Mucosa of gallbladder (tissue), 1 donor: ENCODE measurements at places on chromosomes 6 and 20. TPM values are rescaled to one million over a fixed set of nuclear protein-coding genes. Genes with fewer than 3 reads are reported as not detected.

OPRL1 gene
- total RNA-seq, result 1.7 TPM

GRCh38 chr6:44246663-44247337 is at the start of gene HSP90AB1:
Gene HSP90AB1 (plus strand): TSS chr6:44247101. CDS start chr6:44248630, 1,529 bp downstream.
- peak; percentile 98 for DNase-seq

GRCh38 chr6:108648191-108648590 is 87.5 kb downstream of the FOXO3 start:
- DNase-seq, result no peak

AVP gene
- not detected for total RNA-seq

DNA sequence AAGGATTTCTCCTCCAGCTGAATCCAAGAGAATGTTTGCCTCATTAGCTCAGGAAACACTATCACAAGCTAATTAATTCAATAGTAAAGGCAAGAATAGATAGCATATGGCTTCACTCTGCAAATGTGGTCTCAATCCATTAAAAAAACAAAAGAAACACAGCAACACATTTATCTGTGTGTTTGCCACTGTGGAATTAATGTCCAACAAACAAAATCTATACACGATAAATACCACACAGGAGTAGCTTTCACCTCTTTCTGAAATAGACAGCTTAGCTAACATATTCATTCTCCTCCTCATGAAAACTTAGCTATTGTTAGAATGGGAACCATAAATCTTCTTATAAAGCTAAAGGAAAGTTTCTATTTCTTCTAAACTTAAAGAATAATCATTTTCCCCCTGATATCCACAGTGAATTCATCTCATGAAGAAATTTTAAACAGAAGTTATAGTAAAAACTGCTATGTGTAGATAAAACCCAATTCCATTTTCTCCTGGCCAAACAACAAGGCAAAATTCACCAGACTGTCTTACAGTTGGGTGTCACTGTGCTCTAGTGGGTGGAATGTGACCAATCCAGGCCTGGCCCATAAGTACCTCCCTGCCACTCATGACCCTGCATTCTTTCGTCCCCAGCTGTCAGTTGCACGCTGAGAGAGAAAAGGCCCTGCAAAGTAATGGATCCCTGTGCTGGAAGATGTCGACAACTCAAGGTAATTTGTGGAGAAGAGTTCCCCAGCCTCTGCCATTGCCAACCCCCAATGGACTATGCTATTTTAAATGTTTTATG is 92.9 kb upstream of the NRSN1 start:
- no peak for DNase-seq

GRCh38 chr20:17556837-17557674 is 12.8 kb upstream of the DSTN start:
- peak; percentile 80 for DNase-seq

SEMG1 gene
- 1.1 TPM for total RNA-seq

CRISP3 gene
- 7.5 TPM for total RNA-seq

GRCh38 chr20:9417665-9418064 is 96.7 kb upstream of the LAMP5 start:
- no peak for DNase-seq

BMP2 gene
- total RNA-seq, result 55.8 TPM

TRIM15 gene
- total RNA-seq, result 19.6 TPM

DNA sequence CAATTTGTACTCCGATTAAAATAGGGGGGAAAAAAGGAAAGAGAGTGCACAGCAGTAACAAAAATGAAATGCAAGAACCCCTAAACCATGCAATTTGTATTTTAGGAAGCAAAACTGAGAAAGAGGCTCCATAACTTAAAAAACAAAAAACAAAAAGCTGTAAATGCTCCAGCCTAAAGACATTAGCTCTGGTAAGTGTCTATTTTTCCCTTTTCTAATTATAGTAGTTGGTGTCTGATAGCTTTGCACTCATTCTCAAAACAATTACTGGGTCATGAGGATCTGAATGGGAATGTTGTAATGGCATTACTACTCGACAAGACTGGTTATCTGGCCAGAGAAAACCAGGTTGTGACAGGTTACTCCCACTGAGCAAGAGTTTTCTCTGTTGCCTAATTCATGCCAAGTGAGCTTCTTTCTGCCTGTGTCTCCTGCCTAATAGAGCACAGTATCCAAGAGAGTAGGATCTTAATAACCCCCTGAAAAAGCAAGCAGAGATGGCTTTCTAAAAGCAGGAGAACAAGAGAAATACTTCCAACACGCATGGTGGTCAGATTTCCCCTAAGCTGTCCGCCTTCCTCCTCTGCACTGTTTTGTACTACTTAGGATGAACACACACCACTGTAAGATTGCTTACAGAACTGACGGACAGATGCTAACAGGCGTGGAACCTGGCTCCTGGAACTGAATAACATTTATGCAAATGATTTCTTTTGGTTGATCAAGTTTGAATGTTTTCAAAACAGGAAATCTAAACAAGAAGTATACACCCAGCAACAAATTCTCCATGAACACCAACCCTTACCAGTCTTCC is 86.4 kb downstream of the FKBP5 start:
- DNase-seq, result no peak

MOXD1 gene
- 3.8 TPM for total RNA-seq

DNA sequence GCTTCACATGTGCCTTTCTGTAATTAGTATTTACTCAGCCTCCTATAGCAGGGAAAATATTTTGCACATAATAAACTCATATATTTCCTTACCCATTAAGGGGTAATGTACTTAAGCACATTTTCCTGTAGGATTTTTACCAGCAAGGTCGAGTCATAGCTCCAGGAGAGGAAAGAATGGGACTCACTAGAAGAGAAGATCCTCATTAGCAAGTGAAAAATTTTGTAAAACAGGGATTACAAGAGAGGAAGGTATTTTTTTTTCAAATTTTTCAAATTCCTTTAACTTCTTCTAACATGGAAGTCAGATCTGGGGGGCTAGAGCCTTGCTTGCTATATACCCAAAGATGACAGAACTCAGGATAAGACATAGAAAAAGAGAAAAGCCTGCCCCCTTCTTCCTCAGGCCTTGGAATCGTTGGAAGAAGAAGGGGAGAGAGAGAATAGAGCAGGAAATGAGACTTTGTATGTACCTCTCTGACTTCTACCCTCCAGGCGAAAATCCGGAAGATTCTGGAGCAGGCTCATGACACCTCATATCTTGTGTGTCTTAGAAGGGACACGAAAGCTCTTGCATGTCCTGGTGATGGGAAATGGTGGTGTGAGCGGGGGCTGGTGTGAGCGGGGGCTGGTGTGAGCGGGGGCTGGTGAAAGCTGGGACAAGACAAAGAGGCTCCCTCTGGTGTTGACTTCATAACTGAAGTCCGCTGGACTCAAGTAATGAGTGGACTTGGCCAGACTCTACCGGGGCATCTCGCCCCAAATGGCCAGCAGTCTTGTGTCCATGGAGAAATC is 256.9 kb upstream of the PLCB4 start:
- no peak for DNase-seq

STXBP5 gene
- total RNA-seq, result 23.0 TPM

- DNase-seq, result no peak
Observed at GRCh38 chr20:43409577-43409913, 48.2 kb upstream of the SRSF6 start.

GRCh38 chr6:88358846-88359245 is 192.7 kb upstream of the CNR1 start:
- DNase-seq, result no peak

DNA sequence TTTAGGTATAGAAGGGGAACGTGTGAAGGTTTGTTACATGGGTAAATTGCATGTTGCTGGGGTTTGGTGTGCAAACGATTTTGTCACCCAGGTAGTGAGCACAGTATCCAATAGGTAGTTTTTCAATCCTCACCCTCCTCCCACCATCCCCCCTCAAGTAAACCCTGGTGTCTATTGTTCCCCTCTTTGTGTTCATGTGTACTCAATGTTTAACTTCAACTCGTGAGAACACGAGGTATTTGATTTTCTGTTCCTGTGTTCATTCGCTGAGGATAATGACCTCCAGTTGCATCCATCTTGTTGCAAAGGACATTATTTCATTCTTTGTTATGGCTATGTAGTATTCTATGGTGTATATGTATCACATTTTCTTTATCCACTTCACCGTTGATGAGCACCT is 11.6 kb upstream of the VNN1 start:
- no peak for DNase-seq

- DNase-seq, result no peak
Observed at GRCh38 chr6:41736186-41736733, 852 bp upstream of the TFEB start.

ASXL1 gene
- total RNA-seq, result 48.0 TPM

- DNase-seq, result no peak
Observed at GRCh38 chr20:57198132-57199072, 68.0 kb downstream of the BMP7 start.

- DNase-seq, result peak; percentile 76
Observed at GRCh38 chr6:164640956-164641355, 668.4 kb downstream of the C6orf118 start.

DNA sequence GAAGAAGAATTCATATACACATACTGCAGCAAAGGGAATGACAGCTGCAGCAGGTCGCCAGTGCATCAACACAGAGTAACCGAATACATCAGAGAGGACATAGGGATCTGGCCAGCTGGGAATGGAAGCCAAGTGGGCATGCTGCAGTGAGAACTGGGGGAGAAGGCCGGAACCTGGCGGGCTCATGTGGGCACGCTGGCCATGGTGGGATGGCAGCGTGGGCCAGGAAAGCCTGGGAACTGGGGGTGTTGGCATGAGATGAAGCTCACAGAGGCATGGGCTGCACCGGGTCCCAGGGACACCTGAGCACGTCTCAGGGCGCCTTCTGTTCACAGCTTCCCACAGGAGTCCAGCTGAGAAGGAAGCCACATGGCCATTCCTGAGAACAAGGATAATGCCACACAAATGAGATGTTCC is 139.5 kb upstream of the AGPAT4 start:
- DNase-seq, result no peak

TBP gene
- 11.9 TPM for total RNA-seq
